D721Med (cell line): ENCODE measurements at places on chromosomes 2 and 18.

- peak; percentile 9 for DNase-seq
Measured at GRCh38 chr18:13362607-13363006, 144.0 kb downstream of the LDLRAD4 start.

GRCh38 chr2:61988462-61989366 lies 83.2 kb downstream of the COMMD1 start:
- no peak for DNase-seq

GRCh38 chr2:75560022-75560767 lies 544 bp downstream of the EVA1A start:
- no peak for DNase-seq

GRCh38 chr2:219001577-219002394 lies 8.6 kb upstream of the CRYBA2 start:
- DNase-seq, result no peak

- no peak for DNase-seq
Measured at GRCh38 chr18:76457475-76457874, 37.6 kb downstream of the ZNF516 start.

GRCh38 chr18:36284671-36285295 lies 12.7 kb upstream of the FHOD3 start:
- DNase-seq, result no peak

- no peak for DNase-seq
Measured at GRCh38 chr2:208142925-208143799, 2.8 kb downstream of the CRYGB start.

DNA sequence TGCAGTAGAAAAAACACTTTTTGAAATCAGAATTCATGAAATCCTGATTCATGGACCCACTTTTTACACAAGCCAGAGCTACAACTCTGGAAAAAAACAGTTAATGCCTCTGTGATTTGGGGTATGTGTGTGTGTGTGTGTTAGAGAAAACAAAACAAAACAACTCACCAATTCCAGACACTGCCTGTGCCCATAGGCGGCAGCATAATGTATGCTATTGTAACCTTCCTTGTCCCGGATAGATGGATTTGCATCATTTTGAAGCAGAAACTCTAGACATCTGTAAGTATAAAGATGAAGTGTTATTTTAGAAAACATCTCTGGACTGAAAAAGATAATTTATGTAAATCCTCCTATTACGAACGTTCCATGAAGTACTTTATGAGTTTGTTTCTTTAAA lies 152.0 kb upstream of the PGAP1 start:
- DNase-seq, result no peak

DNA sequence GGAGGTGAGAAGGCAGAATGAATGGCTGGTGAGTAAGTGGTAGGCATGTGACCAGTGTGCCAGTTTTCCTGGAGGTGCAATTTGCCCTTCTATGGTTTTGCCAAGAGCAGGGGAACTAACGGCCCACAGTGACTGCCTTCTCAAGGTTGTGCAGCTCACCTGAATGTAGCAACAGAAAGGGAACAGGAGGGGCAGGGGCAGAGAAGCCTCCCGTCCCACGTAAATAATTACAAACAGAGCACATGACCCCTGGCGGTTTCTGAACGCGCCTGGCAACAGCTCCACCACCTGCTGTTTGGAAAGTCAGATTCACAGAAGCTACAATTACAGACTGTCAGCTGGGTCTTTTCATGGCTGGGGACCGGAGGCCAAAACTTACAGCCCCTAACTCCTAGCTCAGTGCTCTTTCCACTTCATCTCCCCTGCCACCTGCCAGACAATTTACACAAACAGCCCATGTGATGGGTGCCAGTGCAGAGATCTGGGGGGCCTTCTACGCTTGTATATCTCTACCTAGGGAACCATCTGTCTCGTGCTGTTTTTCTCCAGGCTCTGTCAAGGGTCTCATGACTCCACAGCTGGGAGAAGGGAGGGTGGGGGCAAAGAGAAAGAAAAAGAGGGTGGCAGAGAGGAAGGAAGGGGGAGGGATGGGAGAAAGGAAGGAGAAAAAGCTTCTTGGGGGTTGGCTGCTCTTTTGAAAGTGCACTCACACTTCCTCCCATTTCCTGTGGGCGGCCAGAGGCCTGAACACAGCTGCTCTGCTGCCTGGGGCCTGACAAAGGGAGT lies 69.6 kb downstream of the POLR1A start:
- DNase-seq, result no peak

GRCh38 chr2:190511104-190511503 lies 23.4 kb downstream of the NEMP2 start:
- no peak for DNase-seq

GRCh38 chr2:85692039-85692645 lies 2.0 kb upstream of the GNLY start:
- DNase-seq, result no peak

DNA sequence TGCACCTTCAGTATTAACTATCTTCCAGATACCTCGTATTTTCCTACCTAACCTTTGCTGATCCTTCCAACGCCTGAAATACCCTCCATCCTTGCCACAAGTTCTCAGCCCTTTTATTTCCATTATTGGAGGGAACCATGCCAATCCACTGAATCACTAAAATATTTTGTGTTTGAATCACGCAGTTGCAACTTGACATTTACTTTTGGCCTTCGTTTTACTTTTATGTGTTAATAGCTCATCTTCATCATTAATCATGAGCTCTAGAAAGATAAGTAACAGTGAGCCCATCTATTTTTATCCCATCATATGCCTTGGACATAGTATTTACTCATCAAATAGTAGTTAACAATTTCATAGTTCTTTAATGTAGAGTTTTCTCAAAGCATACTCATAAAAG lies 463.2 kb downstream of the THSD7B start:
- DNase-seq, result no peak

- no peak for DNase-seq
Measured at GRCh38 chr2:196370381-196370780, 199.0 kb upstream of the STK17B start.

DNA sequence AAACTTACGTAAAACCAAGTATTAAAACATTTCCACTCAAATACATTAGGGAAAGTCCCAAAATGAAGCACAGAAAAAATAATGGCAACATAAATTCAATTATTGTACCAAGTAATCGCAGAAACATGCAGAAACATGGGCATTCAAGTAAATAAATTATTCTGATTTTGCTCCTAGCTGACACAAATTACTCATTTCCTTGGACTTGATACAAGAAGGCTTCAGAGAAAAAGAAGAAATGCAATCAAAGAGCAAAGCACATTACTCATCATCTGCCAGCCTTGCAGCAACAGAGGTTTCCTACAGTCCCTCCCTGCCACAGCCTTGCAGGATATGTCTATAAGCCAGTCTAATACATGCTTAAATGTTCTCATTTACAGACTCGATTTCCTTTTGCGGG lies 439.8 kb upstream of the LYPD1 start:
- no peak for DNase-seq

DNA sequence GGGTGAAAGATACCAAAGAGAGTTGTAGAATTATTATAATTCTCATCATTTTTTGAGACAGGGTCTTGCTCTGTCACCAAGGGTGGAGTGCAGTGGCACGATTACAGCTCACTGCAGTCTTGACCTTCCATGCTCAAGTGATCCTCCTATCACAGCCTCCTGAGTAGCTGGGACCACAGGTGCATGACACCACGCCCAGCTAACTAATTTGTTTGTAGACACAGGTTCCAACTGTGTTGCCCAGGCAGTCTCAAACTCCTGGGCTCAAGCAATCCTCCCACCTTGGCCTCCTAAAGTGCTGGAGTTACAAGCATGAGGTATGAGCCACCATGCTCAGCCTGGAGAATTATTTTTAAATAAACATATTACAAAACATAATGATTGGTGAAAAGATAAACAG lies 92.8 kb upstream of the MSH6 start:
- DNase-seq, result no peak

DNA sequence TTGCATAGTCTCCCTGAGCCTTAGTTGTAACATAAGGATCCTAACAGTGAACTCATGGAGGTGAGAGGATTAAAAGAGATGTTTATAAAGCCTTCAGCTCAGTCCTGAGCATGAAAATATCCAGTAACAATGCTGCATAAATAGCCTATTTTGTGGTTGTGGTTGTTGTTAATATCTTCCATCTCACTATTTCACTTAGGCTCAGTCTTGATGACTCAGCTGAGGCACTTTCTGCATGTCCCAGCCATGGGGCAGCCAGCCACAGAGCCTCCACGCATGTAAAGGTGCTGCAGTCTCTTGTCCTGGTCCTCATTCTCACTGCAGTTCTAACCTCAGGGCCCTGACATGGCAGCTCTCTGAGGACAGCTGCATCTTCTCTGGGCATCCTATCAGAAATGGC lies 218.8 kb upstream of the PKDCC start:
- DNase-seq, result no peak

GRCh38 chr2:237743561-237744269 lies 54.9 kb upstream of the RBM44 start:
- DNase-seq, result no peak

GRCh38 chr2:29215739-29216608 lies 100.8 kb downstream of the CLIP4 start:
- DNase-seq, result peak; percentile 85

DNA sequence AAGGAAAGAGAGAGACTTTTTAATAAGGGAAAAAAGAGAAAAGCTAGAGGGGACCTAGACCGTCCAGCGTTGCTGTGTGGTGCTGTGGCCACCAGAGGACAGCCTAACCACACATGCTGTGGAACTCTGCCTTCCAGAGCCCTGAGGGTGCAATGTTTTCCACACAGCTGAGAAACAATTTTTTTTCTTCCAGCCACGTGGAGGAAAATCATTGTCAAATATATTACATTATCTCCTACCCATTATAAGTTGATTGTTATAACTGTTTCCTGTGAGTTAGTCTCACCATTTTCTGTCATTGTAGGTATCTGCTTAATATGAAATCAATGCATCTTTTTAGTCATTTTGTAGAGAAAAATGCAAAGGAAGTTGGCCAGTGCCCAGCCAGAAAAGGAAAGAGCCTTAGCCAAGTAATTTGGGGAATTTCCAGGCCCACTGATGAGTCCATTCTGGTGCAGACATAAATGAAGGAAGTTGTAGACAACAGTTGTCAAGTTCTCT lies 5.9 kb upstream of the MRPL19 start:
- no peak for DNase-seq
